NCI-H1694 treated with DMSO at 0.1 percent for 48 hours (cell line): ENCODE measurements at places on chromosomes 11 and 22.

- DNase-seq: no peak
Observed at GRCh38 chr11:130514851-130515250, 66.4 kb downstream of the ADAMTS15 start.

DNA sequence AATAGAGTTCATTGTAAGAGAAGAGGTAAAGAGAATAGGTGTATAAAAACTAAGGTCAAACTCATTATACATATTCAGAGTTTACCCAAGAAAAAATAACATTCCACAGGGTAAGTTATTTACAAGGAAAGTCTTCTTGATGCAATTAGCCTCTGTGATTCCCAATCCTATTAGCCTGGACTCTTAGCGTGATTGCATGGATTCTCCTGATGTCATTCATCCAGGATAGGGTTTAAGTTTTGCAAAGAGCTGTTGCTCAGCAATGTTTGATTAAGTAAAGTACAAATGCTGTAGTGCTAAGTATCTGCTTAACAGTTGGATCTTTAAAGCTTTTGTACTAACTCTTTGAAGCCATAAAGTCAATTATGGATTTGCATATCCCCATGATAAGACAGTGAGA, 767.8 kb upstream of the LUZP2 start:
- DNase-seq: no peak

DNA sequence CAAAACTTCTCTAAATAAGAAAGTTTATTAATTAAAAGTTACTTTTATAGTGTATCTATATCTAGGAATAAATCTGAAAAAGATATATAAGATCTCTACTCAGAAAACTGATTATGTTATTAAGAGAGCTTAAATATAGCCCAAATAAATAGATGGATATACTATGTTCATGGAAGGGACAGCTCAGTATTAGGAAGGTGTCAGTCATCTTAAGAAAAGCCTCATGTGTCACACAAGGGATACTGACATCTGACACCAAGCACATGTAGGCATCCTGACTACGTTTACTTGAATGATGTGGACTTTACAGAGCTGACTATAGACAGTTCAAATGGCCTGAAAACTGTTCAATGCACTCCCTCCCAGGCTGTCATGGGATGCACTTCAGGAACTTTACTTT, 19.3 kb downstream of the PPARA start:
- no peak for DNase-seq

- DNase-seq: no peak
Observed at GRCh38 chr11:34640050-34640923, 19.4 kb downstream of the EHF start.

GRCh38 chr11:63870351-63871140, 31.6 kb downstream of the MARK2 start:
- DNase-seq: no peak

DNA sequence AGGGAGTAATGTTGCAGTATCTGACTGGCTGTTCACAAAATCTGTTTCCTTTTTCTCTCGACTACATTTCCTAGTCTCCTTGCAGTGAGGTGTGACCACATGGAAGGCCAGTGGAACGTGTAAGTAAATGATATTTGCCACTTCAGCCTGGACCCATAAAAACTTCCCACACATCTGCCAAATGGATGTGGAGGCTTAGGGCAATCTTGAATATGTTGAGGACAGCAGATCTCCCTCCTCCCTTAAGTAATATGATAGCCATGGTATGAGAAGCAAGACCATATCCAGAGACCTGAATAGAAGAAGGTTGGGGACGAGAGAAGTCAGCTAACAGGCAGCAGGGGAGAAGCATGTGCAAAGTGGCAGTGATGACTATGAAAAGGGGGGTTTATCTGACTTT, 33.0 kb upstream of the C11orf87 start:
- no peak for DNase-seq
